ENCODE measurements at places on chromosomes 2 and 18. TPM values are rescaled to one million over a fixed set of nuclear protein-coding genes. Genes with fewer than 3 reads are reported as not detected.

- no peak for DNase-seq
These were observed 62.2 kb downstream of the PXDN start for GRCh38 chr2:1682181-1682440.

DNA sequence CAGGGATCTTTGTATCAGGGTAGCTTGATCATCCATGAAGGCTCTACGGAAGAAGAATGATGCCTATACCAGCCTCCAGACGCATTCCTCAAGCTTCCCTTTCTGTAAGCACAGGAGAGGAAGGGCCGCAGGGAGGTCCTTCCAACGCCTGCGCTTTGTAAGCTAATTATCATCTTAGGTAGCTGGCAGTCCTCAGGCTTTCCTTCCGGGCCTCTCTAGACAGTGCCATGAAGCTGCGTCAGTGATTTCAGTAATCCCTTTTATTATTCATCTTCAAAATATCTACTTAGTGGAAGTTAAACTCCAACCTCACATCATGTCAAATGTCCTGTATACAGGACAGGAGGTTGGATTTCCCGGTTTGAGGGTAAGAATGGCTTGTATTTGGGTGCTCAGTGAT, 92.3 kb downstream of the ETAA1 start:
- DNase-seq: no peak

DNA sequence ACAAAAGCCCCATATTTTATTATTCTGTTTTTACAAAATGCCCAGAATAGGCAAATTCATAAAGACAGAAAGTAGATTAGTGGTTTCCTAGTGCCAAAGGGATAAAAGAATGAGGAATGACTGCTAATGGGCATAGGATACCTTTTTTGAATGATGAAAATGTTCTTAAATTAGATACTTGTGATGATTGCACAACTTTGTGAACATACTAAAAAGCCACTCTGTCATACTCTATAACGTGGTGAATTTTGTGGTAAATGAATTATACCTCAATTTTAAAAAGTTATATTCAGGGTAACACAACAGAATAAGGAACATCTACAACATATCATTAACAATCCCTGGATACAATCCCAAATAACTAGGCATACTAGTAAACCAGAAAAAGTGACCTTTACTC, 9.1 kb upstream of the FBLN7 start:
- DNase-seq: no peak

DNA sequence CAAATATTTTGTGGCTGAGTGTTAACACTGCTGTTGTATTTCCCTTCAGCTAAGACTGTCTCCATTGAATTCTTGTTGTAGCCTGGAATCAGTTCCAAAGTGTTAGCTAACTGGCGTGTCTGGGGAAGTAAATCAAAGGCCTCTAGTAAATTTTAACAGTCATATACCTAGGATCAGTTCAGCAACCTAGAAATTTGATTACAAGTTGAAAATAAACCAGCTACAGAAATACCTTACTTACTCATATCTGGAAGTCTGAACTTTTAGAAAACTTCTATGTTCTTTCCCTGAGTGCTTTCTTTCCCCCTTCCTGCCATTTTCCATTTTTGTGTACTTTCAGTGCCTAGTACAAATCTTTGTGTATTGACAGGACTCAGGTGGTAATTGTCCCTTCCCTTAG, 396.7 kb upstream of the DCC start:
- DNase-seq: no peak

The CD302 gene
- 81.2 TPM for total RNA-seq

GRCh38 chr2:218865396-218865795, 5.8 kb downstream of the WNT6 start:
- no peak for DNase-seq

GRCh38 chr18:59961070-59961469, 61.3 kb downstream of the PMAIP1 start:
- DNase-seq: no peak

The CENPA gene
- 1.1 TPM for total RNA-seq

The BOLL gene
- not detected for total RNA-seq

DNA sequence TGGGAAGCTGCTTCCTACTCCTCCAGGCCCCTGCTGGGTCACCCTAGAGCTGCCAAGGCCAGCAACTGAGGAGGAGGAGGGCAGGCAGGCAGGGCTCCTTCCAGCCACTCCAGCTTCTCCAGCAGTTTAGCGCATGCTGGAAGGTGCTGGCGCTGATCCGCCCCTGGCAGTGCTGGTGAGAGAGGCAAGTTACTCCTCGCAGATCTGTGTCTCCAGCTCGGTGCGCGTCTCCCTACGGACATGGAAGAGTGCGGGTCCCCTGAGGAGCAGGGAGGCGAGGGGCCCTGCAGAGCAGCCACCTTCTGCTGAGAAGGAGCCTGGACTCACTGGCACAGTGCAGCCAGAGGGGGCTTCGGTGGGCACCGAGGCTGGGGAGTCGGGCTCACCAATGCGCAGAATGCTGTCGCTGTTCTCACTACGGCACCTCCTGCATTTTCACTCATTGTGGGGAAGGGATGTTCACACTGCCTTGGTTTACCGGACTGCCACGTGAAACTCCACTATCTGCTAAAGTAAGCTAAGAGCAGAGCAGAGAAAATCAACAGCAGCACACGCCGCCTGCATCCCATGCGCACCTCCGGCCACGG, 206.0 kb downstream of the HDAC4 start:
- DNase-seq: peak; percentile 20

DNA sequence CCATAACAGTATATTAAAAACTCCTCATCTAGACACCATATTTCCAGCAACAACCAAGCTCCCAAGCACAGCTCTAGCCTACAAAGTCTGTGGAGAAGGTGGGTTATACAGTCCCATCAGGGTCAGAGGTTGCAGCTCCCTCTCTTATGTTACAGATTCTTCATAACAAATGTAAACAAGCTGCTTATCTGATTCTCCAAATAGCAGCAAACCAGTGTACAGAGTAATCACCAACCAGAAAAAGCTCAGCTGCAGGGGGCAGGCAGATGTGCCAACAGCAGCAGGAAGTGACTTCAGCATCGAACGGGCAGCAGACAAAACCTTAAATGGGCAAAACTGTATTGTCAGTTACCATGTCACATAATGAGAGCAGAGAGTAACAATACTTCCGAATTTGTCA, 52.9 kb upstream of the NABP1 start:
- DNase-seq: no peak

The MOCOS gene
- total RNA-seq: 4.3 TPM

- no peak for DNase-seq
These were observed 836 bp downstream of the DTNA start for GRCh38 chr18:34710934-34711333.

- no peak for DNase-seq
These were observed 48.3 kb upstream of the BMPR2 start for GRCh38 chr2:202327858-202328257.

DNA sequence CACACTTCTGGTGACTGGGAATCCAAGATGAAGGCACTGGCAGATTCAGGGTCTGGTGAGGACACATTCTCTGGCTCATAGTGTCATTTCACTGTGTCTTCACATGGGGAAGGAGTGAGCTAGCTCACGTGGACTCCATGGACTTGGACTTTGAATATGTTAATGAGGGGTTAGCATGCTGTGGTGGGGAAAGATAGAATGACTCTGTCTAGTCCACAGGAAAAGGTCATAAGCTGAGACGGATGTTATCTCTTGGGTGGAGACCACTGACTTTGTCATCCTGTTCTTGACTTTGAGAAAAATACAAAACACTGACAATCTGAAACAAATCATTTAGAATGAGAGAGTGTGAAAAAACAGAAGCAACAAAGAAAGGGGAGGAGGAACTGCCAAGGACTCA, 145.9 kb downstream of the PIK3C3 start:
- no peak for DNase-seq

- DNase-seq: no peak
These were observed 52.3 kb downstream of the CD226 start for GRCh38 chr18:69895066-69896047.

GRCh38 chr2:126754240-126755004, 98.5 kb downstream of the GYPC start:
- DNase-seq: no peak

DNA sequence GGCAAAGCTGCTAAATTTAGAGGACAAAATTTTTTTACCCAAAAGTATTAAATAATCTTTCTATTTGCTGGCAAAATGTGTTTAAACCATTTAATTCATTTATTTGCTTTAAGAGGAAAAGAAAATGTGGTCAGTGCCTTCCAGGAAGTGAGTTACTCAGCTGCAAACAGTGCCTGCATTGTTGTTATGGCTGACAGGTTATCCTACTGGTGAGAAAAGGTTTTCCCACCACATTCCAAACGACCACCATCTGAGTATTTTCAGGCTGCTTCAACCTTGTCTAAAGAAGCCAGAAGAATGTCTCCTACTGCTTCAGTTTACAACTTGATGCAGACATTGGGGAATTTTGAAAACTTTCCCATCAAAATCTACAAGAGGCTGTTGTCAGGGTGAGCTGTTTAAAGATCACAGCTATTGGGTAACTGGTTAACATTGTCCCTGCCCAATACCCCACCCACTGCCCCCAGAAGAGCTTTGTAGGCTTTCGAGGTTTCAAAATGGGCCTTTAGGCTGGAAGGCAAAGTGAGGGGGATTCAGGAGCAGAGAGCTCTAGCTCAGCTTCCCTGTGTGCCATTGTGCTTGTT, 461.3 kb upstream of the FANCL start:
- no peak for DNase-seq

DNA sequence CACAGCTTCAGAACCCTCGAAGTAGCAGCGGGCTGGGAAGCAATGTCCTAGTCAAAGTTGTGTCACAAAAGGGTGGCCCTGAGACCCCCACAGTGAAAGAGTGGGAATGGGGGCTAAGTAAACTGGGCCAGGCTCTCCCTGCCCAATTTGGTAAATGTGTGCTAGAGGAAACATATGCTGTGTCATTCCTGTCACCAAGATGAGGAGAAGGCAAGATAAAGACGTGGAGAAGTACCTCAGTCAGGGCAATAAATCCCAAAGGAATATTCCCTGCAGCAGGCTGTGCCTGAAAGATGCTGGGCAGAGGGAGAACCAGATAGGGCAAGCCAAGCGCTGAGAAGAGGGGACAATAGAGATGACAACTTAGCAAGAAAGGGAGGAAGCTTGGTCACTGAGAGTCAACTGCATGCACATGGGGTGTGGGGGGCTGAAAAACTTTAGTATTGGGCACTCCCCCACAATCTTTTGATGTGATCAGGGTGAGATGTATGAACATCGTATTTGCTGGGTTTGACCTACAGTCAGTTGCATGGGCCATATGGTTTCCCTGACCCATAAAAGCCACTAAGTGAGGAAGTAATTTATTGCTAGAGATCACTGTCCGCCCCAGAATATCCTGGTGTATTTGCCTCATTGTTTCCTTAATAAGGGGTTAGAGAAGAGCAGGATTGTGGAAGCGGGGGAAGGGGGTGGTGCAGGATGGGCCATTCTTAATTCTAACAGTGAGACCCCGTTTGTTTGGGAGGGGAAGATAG, 49.9 kb upstream of the CXCR4 start:
- DNase-seq: no peak

The MARCHF4 gene
- not detected for total RNA-seq

GRCh38 chr18:47968006-47968676, 37.7 kb upstream of the SMAD2 start:
- no peak for DNase-seq

- DNase-seq: no peak
These were observed 256.4 kb upstream of the FBXO11 start for GRCh38 chr2:48162742-48163141.

GRCh38 chr2:64251497-64252250, 107.5 kb upstream of the PELI1 start:
- no peak for DNase-seq

- no peak for DNase-seq
These were observed 25.5 kb downstream of the DPYSL5 start for GRCh38 chr2:26873286-26873983.

DNA sequence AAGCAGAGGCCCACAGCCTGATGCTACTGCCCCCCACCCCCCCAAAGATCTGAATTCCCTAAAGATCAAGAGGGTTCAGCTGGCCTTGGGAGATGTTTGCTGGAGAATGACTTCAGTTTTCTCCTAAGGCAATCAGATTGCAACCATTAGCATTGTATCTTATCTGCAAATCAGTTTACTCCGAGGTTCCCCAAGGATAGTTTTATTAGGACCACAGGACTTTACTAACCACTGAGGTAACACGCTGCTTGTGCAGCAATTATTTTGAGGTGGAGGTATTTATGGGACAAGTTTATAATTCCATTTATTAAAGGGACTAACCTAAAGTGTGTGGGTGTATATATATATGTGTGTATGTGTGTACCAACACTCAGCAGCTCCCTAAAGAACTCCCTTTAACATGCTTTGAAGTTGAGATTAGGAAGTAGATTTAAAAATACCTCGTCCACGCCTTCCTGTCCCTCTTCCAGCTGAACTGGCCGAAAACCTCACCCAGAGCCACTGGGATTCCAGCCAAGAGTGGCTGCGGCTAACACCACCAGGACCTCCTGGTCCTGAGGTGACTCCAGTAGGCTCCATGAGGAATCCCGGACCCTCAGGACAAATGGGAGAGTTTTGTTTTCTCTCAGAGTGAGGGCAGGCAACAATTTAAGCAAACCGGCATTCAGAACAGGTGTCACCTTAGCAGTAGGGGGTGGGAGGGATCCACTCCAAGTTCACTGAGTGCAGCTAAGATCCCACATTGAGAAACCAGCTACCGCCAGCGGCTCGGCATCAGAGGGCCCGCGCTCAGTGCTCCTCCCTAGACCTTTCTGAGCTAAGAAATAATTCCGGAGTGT, 3.0 kb upstream of the DLX1 start:
- DNase-seq: no peak

DNA sequence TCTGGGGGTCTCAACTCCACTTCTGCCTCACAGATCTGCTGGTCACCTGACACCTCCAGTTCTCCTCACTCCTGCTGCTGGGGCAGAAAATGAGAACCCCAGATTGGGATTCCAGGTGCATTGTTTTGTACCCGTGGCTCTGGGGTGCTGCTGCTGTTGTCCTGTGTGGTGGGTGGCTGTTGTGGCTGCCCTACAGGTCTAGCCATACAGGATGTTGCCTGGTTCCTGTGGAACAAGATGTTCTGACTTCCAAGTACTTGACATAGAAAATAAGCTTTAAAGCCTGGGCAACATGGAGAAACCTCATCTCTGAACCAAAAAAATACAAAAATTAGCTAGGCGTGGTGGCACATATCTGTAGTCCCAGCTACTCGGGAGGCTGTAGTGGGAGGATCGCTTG, 38.1 kb downstream of the CHRNA1 start:
- DNase-seq: no peak
